ENCODE measurements at places on chromosomes 13 and 19.

DNA sequence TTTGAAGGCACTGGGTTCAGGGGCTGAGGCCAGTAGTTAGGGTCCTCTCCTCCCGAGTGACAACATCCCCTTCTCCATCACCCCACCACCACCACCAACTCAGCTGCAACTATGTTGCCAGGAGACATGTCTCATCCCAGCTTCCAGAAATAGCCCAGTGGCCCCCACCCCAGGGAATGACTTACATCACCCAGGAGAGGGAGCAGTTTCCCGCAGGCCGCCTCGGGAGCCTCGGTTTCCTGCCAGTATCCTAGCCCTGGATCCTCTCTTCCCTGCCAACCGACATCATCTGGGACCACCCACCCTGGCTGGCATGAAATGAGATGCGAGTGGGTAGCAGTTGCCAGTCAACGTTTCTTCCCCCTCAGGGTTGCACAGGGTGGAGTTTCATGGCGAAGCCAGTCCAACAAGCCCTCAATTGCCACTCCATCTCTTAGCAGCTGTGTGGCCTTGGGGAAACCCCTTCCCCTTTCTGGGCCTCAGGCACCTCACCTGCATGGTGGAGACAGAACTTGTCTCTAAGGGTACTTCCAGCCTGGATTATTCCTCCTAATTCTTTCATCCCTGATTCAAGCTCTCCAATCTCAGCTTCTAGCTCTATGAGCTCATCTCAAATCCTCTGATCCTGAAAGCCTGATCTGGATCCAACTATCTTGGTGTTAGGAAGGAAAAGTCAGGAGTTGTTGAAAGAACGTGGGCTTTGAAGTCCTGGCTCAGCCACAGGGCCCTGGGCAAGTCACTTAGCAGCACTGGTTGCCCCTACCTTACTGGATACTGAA is 3.9 kb upstream of the GSK3A start:
- no peak for DNase-seq

GRCh38 chr19:33535226-33535625 is 13.6 kb upstream of the PEPD start:
- DNase-seq, result no peak

GRCh38 chr19:7356899-7357627 is 8.3 kb downstream of the ARHGEF18 start:
- no peak for DNase-seq

- DNase-seq, result no peak
These were observed 422.3 kb upstream of the GPC6 start for GRCh38 chr13:92804346-92804745.

DNA sequence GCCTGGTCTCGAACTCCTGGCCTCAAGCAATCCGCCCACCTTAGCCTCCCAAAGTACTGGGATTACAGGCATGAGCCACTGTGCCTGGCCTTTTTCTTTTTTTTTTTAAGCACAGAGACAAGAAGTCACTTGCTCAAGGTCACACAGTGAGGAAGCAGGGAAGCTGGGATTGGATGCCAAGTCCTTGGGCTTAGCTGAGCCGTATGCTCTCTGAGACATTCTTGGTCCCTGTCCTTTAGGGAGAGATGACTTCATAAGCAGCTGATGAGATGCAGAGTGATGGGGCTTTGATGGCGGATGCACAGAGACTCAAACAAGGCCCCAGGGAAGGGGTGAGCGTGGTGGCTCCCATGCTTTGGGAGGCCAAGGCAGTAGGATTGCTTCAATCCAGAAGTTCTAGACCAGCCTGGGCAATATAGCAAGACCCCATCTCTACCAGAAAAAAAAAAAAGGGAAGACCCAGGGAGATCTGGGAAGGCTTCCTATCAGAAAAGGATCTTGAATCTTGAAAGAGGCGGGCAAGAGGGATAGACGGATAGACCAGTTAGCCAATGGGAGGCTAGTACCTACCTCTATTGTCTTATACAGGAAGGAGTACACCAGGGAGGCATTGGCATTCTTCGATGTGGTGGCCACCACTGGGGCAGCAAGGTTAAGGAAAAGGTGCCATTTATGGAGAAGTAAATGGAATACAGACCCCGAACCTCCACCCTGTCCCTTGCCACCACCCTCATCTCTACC is 3.9 kb downstream of the AP1M2 start:
- no peak for DNase-seq

DNA sequence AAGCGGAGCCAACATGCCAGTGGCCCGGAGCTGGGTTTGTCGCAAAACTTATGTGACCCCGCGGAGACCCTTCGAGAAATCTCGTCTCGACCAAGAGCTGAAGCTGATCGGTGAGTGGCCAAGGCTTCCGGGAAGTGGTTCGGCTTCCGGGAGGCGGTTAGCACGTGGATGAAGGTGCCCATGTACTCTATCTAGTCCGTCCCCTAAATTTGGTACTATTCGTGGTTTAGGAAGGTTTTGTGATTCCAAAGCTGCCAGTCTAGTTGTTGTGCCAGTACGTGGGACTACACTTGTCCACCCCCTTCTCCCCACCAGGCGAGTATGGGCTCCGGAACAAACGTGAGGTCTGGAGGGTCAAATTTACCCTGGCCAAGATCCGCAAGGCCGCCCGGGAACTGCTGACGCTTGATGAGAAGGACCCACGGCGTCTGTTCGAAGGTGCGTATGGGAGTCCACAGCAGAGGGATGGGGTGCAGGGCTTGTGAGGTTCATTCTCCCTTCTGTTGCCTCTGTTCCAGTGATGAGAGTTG is 579 bp downstream of the RPS9 start:
- no peak for DNase-seq

DNA sequence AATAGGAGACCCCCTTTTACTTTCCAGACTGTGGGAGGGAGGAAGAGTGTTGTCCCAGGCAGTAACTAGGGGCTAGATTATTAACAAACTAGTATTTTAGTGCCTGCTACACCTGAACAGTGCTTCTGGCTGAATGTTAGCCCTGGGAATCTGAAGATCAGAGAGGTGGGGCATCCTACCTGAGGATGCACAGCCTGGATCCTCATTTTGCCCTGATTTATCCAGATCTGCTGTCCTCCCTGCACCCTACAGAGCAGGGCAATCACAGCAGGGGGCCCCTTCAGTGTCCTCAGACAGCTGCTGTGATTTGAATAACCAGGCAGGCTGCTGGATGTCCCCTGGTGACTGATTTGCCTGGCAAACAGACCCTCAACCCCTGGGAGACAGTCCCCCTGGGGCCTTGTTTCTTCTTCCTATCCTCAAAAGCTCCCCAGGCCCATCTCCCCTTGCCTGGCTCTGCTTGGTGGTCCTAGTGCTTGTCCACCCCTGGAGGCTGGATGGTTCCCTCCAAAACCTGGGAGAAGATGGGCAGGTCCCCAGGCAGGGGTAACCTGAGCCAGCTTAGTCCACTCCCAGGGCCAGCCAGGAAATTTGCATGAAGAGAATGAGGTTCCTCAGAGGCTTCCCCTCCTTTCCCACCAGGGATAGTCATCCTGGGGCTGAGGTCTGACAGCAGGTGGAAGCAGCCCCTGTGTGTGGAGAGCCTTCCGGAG is at the start of gene OVOL3:
Gene OVOL3 (plus strand): TSS at position 657 of the 713 bp plus-strand sequence. CDS start 60 bp downstream, outside the sequence.
- DNase-seq, result no peak
